ENCODE measurements at places on chromosomes 3 and 15.

DNA sequence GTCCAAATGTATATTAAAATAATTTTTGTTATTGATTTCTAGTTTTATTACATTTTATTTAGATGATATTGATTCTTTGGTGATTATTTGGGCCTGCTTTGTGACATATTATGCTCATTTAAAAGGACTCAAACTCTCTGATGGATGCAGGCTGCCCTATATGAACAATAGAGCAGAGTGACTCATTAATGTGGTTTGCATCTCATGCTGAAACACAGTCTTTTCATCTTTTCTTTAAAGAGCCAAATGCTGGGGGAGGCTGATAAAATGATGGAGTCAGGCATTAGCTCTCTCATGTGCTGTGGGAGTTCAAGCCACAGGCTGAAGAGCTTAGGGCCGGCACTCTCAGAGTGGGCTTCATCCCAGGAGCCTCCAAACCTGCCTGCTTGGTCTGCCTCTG, 7.2 kb downstream of the PLA1A start:
- no peak for DNase-seq

- no peak for DNase-seq
Measured at GRCh38 chr3:188212308-188212969, 58.5 kb downstream of the LPP start.

GRCh38 chr15:90829942-90830440, 38.4 kb upstream of the FURIN start:
- DNase-seq, result no peak

DNA sequence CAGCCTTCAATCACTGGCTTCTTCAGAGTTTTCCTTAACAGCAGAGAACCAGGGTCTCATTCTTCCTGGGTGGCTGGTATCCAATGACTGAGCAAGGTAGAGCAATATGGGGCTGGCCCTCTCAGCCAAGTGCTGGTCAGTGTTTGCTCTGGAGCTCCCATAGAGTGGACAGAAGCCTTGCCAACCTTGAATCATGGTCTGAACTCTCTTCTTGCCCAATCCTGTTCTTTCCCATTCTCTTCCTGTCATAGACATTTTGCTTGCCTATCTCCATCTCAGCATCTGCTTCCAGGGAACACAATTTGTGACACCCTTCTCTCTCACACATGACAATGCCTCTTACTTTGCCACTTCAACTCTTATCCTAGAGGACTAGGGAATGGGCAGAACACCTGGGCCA, 245.6 kb upstream of the PEX5L start:
- DNase-seq, result no peak

DNA sequence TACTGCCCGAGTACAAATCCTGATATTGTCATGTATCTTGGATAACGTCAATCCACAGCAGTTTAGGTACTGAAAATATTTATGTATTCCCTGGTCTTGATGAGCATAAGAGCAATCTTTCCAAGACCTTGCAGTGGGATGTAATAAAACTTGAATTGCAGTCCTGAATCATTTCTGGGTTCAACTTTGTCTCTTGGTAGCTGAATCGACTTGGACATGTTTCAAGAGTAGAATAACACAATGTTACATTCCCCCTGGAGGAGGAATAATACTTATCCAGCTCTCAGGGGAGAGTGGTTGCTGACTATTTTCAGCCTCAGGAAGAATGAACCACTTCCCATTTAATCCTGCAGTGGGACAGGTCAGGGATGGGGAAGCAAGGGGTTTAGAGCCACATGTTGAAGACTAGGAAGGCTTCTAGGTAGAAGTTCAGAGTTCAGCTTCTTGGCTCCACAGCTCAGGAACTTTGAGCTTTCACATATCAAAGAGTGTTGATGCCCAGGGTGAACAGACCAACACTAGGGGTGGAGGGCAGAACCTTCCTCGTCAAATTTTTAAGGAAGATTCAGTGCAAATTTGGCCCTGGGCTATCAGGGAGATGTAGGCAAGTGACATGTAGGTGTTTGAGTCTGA, 43.4 kb upstream of the GPD1L start:
- DNase-seq, result no peak

DNA sequence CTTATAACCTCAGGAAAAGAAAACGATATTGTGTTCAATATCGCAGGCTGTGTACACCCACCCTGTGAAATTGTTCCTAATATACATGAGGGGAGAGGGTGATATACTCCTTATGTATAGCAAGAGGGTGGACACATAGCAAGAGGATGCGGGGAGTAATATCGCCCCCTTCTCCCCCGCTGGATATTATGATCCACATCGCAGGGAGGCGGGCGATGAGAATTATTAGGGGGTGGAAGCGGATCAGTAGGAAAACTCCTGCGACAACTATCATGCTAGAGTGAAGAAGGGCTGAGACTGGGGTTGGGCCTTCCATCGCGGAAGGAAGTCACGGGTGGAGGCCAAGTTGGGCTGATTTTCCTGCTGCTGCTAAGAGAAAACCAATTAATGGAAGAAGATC, 24.9 kb upstream of the BMF start:
- no peak for DNase-seq

DNA sequence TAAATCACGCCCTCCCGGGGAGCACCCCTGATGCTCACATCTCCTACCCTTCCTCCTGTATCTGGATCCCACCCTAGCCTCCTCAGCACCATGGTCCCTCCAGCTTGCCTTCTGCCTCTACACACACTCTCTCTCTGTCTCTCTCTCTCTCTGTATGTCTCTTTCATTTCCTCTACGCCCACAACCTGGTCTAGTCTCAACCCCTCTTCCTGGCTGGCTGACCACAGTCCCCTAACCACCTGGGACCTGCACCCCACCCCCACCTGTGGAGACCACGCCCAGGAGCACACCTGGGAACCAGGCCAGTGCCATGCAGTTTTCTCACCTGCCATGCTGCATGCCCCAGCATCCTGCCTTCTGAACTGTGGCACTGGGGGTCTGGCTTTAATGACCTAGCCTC, 4.0 kb upstream of the CFAP100 start:
- DNase-seq, result no peak

- DNase-seq, result no peak
Measured at GRCh38 chr3:133441867-133442270, 42.0 kb downstream of the BFSP2 start.

- no peak for DNase-seq
Measured at GRCh38 chr15:65924004-65924403, 54.7 kb downstream of the RAB11A start.

DNA sequence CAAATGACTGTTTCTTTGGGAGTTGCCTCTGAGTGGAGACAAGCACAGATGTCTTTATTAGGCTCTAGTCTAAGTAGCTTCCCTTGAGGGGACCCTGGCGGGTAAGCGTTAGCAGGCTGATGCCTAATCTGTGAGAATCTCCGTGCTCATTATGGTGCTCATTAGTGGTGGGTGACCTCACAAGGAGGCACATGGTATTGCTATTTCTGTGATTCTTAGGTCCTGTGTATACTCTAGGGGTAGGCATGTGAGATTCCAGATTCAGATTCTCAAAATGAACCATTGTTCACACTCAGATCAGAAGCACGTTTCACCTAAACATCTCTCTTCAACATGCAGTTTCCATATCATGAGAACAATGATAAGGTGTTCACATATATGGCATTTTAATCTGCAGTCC, 809.7 kb downstream of the NR2F2 start:
- no peak for DNase-seq

DNA sequence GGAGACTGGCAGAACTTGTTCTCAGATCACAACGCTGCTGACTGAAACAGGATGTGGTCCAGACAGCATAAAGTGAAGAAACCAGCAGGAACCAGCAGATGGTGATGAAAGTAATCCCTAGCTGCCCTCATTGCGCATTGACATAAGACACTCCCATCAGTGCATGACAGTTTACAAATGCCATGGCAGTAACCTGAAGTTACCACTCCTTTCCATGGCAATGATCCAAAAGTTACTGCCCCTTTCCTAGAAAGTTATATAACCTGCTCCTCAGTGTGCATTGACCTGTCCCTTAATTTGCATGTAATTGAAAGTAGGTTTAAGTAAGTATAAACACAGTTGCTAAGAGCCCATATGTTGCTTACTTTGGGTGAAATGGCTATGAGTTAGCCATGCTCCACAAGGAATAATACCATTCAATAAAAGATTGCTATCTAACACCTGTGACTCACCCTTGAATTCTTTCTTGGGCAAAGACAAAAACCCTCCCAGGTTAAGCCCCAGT, 149.1 kb upstream of the CD96 start:
- DNase-seq, result no peak

DNA sequence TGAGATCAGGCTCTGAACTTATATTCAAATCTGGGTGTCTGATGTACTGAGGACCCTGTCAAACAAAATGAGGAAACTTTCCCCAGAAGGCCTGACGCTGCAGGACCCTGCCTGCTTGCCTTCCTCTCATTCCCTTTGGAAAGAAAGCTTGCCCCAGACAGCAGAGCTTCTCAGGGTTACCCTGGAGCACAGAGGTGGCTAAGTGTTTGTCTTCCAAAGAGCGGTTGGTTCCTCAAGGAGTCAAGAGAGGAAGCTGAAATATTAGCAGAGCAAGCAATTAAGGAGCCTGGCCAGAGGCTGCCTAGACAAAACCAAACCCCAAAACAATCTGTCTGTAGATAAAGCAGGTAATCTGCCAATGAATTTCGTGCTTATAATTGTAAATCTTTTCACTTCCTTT, 175.3 kb downstream of the NR1D2 start:
- DNase-seq, result no peak

DNA sequence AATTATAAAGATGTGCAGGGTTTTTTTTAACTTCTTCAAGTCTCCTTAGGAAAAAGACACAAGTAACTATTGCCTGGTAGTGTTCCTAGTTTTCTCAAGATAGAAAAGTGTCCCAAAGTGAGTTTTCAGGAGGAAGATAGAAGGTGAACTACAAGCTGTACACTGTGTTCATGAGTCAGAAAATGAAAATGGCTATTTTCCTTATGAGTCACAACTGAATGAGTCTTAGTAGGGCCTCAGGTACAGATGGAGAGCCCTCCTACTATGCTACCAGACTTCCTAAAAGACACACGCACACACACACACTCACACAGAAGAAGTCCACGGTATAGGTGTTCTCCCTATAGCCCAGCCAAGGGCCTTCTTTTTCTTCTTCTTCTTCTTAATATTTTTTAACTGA, 3.1 kb downstream of the MYO1E start:
- DNase-seq, result no peak

- DNase-seq, result no peak
Measured at GRCh38 chr15:80508783-80509182, 104.6 kb downstream of the ARNT2 start.

DNA sequence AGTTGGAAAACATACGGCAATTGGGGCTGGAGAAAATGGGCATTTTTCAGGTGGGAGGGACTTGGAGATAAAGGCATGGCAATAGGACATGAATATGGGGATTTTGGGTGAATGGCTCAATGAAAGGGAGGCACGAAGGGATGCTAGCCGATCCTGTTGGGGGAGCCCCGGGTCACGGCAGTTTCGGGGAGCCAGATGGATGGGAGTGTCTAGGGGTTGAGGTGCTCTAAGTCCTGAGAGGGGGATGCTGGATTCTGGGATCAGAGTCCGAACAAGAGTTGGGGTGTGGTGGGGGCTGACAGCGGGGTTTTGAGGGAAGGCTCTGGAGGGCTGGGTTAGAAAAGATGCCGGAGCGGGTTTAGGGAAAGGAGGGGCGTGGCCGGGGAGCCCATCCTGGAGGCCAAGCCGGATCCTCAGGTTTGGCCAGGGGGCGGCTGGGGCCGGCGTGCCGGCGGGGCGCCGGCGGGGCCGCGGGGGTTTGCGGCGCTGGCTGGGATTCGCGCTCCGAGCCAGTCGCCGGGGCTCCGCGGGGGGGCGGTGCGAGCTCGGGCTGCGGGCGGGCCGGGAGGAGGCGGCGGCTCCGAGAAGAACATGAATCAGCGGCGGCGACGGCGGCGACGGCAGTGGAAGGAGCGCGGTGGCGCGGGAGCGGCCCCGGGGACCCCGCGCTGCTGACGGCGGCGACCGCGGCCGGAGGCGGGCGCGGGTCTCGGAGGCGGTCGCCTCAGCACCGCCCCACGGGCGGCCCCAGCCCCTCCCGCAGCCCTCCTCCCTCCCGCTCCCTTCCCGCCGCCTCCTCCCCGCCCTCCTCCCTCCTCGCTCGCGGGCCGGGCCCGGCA, at the start of gene TYRO3:
Gene TYRO3, plus strand, starts transcription at position 813 of the 839 bp plus-strand sequence. CDS start 46 bp downstream, outside the sequence.
- DNase-seq, result peak; percentile 52

DNA sequence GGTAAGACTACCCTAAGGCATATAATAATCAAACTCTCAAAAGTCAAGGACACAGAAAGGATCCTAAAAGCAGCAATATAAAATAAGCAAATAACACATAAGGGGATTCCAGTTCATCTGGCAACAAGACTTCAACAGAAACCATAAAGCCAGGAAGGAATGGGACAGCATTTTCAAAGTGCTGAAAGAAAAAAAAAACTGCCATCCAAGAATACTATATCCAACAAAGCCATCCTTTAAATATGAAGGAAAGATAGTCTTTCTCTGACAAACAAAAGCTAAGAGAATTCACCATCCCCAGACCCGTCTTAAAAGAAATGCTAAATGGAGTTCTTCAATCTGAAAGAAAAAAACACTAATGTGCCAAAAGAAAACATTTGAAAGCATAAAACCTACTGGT, 14.7 kb upstream of the CLN6 start:
- DNase-seq, result no peak

GRCh38 chr3:58584690-58585004, 7.5 kb upstream of the FAM107A start:
- DNase-seq, result no peak

DNA sequence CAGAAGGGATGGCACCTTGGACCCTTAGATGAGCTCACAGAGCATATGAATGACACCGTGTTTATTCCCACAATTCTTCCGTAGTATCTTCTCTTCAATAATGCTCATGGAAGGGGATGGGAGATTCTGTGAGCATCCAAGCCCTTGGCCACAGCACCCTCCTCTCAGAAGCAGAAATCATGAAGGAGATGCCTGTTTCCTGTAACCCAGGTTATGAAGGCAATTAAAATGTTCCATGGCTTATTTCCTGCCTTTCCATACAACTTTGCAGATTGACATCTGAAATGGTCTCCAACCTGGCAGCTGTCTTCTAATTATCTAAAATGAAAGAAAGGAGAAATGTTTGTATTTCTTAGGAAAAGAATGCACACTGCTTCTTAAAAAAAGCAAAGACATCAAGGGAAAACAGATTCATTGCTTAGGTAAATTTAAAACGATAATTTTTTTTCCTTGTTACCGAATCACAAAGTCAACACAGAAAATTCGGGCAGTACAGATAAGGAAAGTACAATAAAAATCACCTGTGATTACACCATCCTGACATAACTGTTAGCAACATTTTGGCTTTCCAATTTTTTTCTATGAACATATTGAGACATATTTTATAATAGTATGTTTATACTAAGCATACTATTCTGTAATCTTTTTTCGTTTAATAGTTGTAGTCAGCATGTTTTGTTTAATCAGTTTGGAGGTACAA, 128.5 kb downstream of the SQOR start:
- no peak for DNase-seq

Measured in activated naive CD4-positive, alpha-beta T cell (primary cell).